ENCODE measurements at places on chromosomes 12 and 14.

DNA sequence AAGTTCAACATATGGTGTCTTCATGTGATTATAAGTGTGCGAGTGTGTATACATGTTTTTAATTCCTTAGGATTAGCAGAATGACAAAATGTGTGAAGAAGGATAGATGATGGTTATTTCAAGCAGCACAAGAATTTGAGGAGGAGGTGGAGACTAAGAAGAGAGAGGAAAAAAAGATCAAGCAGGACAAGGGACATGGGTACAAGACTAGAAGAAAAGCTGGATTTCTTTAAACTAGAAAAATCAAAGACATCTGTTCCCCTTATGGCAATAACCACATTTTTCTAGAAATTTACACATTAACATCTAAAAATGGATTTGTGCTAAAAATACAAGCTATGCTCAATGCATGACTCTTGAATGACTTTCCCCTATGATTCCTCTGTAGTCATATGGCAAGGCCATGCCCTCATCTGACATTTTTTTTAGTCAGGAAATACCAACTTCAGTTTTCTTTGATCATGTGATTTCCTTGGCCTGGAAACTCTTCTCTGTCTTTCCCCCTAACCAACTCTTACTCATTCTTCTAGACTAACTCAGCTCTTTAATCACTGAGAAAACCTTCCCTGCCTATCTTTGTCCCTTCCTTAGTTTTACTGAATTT, 435.8 kb downstream of the NRXN3 start:
- DNase-seq = no peak

DNA sequence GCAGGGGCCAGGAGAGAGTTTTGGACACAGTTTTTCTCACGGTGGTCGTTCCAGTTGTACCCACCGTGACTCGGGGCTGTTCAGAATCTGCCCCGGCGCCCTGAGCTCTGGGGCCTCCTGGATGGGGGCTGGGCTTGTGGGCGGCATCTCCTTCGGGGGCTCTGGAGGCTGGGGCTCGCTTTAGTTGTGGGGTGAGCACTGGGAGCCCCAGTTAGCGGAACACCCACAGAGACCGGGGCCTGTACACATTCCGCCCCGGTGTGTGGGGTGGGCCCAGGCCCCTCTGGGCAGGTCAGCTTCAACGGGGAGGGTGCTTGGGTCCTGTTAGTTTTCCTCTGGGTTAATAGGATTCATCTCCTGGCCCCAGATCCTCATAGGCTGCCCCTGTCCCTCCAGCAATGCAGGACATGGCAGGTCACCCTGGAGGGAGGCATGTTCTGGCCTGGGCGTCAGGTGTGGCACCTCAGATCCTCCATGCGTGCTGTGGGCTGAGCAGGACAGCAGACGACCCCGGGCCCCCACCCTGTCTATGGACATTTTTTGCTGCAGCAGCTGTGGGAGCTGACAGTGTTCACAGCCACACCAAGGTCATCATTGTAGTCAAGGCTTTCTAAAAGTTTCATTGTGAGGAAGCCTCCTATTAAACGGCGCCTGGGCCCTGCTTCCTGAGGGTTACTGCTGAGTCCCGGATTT, 393.2 kb downstream of the TMEM121 start:
- DNase-seq = no peak

GRCh38 chr12:124774462-124775167, 89.0 kb downstream of the SCARB1 start:
- no peak for DNase-seq

DNA sequence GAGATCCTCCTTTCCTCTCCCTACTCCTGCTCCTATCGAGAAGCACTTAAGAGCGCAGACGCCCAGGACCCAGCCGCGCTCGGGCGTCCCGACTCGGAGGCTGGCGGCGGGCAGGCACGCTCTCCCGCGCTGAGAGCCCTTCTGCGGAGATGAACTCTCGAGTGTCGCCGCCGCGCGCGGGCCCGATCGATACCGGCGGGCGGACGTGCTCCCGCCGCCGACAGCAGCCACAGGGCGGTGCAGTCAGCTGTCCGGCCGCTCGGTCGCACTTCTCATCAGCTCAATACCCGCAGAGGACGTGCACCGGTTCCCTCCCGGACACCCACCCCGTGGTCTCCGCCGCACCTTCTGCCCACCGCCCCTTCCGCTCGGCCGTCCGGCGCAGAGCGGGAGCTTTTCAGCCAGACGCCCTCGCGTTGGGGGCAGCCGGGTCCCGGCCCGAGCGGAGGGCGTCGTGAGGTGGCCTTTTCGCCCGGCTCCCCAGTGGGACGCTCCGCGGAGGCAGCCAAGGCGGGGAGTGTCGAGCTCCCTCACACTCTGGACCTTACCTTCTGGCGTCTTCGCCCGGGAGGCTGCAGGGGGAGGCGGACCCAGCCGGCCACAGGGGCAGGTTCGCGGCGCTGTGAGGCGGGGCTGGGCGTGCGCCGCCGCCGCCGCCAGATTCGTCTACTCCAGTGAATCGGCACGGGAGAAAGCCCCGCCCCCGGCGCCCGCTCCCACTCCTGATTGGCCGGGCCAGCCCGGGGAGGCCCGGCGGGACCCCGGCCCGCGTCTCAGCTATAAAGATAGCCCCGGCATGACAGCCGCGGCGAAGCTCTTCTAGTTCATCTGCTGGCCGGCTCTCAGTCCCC, at the start of gene INSM2:
Gene INSM2, plus strand, starts transcription at position 808 of the 851 bp plus-strand sequence. CDS start 89 bp downstream, outside the sequence.
- DNase-seq = no peak

GRCh38 chr12:3958534-3958933, 85.3 kb upstream of the PARP11 start:
- no peak for DNase-seq

DNA sequence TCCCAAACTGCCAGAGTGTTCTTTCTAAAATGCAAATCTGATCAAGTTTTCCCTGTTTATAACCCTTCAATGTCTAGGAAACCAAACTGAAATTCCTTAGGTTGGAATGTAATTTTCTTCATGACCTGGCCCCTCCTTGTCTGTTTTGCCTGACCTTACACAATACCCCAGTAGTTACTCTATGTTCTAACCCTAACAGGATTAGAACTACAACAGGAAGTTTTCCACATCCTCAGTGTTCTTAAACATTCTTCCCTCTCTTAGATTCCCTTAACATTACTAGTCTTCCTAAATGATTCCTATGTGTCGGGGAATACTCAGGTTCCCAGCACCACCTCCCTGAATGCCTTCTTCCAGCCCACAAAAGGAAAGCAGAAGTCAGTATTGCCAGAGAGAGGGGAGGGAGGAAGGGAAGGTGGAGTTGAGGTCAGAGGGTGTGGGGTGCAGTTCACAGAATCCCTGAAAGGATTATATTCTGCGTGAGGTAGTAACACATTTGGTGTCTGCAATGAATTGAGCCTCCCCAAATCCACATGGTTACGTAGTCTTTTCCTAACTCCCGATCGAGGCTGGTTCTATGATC, 72.6 kb downstream of the BBS10 start:
- no peak for DNase-seq

DNA sequence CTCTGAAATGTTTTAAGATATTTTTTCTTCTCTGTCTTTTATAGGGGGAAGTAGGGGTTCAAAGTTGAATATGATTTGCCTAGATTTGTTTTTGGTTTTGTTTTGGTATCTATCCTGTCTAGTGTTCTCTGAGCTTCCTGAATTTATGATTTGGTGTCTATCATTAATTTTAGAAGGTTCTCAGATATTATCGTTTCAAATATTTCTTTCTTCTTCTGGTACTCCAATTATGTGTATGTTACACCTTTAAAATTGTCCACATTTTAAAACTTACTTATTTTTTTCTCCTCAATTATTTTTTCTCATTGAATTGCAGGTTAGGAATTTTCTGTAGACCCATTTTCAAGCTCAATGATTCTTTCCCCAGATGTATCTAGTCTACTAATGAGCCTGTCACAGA, 13.8 kb upstream of the DCN start:
- DNase-seq = no peak

GRCh38 chr14:101582294-101582693, 21.0 kb downstream of the DIO3 start:
- DNase-seq = no peak

- no peak for DNase-seq
Measured at GRCh38 chr14:105413544-105413886, 6.1 kb upstream of the MTA1 start.

DNA sequence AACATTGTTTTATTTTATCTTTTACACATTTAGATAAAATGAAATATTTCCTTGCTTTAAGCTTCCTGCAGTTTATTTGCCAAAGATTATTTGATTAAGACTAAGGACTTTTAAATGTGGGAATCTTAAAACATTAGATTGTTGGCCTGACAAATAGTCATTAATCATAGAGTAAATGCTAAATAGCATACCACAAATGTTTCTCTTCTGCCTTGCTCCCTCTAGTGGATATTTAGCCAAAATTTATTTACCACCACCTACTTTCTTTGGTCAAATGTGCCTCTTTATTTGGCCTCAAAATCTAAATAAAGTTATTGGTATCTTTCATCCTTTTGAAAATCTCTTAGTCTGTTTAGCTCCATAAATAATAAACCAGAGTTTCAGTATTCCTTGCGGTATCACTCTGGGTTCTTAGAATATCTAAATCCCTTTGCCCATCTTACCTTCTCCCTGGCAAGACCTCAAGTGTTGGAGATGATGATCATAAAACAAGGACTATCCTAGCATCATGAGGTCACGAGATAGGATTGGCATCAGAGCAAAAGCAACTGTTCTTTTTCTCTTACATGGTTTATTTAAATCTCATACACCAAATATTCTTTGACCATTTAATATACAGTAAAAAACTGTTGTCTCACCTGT, 150.6 kb upstream of the AEBP2 start:
- no peak for DNase-seq

DNA sequence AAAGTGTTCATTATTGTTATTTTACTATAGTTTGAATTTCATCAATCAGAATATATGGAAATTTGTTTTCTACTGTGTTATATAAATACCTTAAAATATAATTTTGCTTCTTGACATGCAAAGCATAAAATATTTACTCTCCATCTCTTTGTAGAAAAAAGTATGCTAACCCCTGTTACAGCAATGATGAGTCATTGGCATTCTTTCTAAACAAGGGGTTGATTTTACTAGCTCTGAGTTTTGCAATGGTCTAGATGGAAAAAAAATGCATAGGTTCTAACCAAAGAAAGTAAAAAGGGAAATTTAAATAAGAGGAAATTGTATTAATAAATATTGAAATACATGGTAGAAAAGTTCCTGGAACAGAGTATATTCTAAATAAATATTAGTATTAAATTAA, 990.2 kb upstream of the ATXN7L3B start:
- no peak for DNase-seq

GRCh38 chr14:69485701-69486100, 1.2 kb downstream of the PLEKHD1 start:
- DNase-seq = no peak

- DNase-seq = no peak
Measured at GRCh38 chr14:52663850-52664249, 31.5 kb downstream of the ERO1A start.

DNA sequence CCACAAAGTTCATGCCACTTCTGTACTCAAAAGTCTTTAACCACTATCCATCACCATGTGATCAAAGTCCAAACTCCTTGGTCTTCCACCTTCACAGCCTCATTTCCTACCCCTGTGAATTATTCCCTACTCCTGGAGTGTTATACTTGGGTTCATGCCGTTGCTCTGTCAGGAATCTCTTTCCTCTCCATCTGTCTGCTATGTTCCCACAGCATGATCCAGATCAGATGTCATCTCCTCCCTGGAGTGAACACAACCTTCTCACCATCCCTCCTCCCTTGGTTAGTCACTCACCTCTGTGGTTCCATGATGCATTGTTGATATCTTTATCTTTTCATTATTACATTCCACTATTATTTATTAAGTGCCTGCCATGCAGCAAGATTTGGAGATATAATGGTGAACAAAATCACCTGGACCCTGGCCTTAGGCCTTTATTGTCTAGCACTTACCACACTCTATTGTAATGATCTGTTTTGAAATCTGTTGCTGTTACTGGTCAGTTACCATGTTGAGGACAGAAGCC, 22.4 kb downstream of the LACRT start:
- DNase-seq = no peak

- no peak for DNase-seq
Measured at GRCh38 chr12:50021031-50021430, 4.3 kb downstream of the RACGAP1 start.

GRCh38 chr14:102415671-102416070, 52.9 kb downstream of the TECPR2 start:
- no peak for DNase-seq

DNA sequence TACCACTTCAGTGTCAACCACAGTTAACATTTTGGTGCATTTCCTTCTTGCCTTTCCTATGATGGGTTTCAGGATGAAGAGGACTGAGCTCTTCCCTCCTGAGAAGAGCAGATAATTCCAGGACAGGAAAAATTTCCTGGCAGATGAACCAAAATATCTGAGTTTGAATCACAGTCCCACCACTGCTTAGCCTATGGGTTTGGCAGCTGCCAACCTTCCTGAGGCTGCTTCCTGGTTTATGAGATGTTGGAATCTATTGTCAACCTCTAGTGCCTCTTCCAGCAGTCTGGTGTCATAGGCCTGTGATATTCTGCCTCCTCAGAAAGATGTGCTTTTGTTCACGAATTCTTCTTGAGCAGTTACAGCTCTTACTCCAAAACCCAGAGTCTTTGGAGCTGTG, 197.4 kb upstream of the FRMD6 start:
- no peak for DNase-seq

GRCh38 chr12:89493670-89494302, 30.8 kb downstream of the GALNT4 start:
- no peak for DNase-seq

DNA sequence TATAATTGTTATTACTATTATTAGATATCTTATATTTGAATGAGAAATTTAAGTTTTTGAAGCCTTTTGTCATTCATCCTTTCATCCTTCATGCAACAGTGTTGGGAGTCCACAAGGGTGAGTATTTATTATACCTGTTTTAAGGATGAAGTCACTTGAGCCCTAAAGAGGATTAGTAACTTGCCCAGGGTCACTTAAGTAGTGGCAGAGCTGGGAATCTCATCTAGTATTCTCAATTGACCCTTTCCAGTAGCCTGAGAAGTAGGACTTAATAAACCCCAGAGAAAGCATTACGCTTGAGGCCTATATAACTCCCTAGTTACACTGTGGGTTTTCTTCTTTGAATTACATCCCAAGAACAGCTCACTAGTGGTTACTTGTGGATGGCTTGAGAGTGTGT, 119.8 kb downstream of the SRGAP1 start:
- no peak for DNase-seq

GRCh38 chr12:12939888-12940287, 12.1 kb downstream of the GPRC5D start:
- DNase-seq = no peak

DNA sequence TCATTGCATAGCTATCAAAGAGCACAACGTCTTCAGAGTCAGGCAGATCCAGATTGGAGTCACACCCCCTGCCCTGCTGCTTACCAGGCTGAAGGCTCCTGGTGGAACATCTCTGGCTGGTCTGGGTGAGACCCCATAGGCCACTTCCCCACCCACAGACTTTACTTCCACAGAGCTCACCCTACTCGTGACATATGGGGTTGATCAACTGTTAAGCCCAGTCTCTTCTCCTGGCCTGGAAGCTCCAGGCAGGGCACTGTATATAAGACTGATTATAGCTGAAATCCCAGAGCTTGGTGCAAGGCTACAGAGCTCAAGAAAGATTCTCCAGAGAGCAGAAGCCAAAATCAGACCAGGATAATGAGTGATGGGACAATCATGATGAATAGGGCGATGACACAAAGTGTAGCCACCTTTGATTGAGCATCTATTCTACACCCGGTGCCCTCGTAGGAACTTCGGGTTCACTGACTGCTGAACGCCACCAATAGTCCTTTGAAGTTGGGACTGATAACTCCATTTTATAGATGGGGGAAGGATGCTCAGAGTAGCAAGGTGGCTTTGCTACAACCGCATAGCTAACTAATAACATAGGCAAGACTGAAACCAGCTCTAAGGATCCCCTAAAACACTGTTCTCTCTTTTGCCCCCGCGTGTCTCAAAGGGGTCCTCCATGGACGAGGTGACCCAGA, 287.8 kb downstream of the BCL11B start:
- no peak for DNase-seq

All from stimulated activated CD8-positive, alpha-beta memory T cell treated with anti-CD3 and anti-CD28 coated beads, Interleukin-7, amount 100 ng/mL, for 1 hour (primary cell).